ENCODE measurements at places on chromosomes 7 and 10.

GRCh38 chr7:39453743-39454355 is 112.4 kb upstream of the YAE1 start:
- DNase-seq: peak; percentile 69

GRCh38 chr7:126803060-126803665 is 449.6 kb downstream of the GRM8 start:
- peak; percentile 0 for DNase-seq

- DNase-seq: no peak
These were observed 4.1 kb upstream of the NT5C2 start for GRCh38 chr10:103197174-103197573.

- no peak for DNase-seq
These were observed 53.8 kb downstream of the GRID1 start for GRCh38 chr10:86312701-86313270.

DNA sequence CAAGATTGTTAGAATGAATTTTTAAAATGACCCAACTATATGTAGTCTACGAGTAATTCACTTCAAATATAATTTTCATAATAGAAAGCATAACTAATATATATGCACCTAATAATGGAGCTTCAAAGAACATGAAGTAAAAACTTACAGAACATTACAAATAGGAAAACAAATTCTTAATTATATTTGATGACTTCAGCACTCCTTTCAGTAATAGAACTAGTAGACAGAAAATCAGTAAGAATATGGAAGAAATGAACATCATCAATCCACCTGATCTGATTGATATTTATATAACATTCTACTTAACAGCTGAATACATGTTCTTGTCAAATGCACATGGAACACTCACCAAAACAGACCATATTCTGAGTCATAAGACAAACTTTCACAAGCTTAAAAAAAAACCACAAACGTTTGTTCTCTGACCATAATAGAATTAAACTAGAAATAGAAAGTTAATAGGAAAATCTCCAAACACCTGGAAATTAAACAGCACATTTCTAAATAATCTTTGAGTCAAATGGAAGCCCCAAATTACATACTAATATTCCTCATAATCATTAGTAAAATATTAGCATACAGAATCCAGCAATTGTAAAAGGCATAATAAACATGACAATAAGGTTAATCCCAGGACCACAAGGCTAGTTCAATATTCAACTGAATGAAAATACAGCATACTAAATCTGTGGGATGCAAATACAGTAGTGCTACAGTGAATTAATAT is 48.0 kb downstream of the BRAF start:
- DNase-seq: no peak

- no peak for DNase-seq
These were observed 35.8 kb downstream of the CRCP start for GRCh38 chr7:66150471-66150870.

GRCh38 chr7:18087687-18088078 is 60.0 kb upstream of the PRPS1L1 start:
- no peak for DNase-seq

- no peak for DNase-seq
These were observed 104.4 kb upstream of the ZNF92 start for GRCh38 chr7:65269150-65269856.

DNA sequence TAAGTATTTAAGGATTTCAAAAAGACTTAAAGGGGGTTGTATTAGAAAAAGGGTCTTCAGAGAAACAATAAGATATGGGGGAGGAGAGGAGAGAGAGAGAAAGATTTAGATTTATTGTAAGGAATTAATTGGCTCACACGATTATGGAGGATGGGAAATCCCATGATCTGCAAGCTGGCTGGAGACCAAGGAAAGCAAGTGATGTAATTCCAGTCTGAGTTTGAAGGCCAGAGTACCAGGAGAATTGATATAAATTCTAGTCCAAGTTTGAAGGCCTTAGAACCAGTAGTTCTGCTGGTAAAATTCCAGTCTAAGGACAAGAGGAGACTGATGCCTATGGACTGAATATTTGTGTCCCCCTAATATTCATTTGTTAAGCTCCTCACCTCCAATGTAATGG is 20.6 kb upstream of the SLC13A1 start:
- DNase-seq: no peak

DNA sequence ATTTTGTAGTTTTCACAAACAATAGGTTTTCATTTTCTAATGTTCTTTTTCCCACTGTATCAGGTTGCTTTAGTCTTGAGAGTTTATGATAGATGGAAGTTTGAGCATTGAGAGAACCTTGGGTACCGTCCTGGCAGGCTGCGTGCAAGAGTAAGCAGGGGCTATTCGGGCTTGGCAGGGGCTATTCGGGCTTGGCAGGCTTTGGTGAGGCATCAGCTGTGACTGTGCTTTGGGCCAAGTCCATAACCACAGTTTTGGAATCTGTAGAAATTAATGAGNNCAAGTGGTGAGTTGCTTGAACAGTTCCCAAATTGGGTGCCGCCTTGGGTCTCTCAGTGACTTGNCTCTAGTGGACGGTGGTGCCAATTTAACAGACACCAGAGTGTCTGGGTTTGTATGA is 424.6 kb downstream of the PAXIP1 start:
- no peak for DNase-seq

DNA sequence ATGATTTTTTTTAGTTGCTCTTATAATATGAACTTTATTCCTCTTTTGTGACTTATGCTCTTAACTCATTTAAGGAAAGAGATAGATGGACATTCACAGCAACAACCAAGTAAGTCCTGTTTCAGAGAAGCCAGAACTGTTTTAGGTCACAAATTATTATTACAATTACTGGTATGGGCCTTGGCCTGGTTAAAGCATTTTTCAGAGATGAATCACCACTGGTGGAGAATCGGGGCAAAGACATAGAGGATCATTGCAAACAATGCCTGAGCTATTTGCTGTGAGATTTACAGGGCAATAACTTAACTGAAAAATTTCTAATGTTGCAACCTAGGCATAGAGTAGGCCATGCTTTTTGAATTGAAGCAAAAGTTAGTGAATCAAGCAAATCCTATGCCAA is 138.0 kb upstream of the YAE1 start:
- no peak for DNase-seq

DNA sequence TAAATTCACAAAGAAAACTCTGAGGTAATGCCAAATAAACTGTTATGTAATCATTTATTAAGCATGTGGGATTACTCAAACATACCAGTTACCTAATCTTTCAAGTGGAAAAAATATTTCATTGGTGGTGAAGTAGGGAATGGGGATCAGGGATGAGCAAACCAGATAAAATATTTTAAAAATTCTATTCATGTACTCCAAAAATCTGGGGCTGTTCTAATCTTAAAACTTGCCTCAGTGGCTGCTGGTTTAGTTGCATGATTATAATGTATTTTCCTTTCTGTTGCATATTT is 19.5 kb downstream of the LMOD2 start:
- no peak for DNase-seq

DNA sequence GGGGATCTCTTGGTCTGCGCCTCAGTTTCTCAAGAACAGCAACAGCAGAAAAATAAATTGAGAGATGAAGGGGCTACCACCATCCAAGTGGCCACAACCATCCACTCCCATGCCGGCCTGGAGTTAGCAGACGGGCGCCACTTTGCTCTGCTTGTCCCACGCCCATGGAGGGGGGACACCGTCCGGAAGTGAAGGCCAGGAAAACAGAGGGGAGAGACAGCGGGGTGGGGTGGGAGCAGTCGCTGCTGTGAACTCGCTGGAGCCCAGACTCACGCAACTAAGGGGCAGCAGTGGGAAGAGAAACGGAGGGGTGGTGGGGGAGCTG is 135.4 kb downstream of the KIF20B start:
- DNase-seq: no peak
